ENCODE measurements at places on chromosomes 4 and X.

- no peak for DNase-seq
These were observed 3.7 kb upstream of the GUF1 start for GRCh38 chr4:44674471-44674870.

GRCh38 chr4:42281324-42282020, 115.8 kb upstream of the SHISA3 start:
- no peak for DNase-seq

GRCh38 chr4:109821185-109821584, 5.6 kb downstream of the GAR1 start:
- no peak for DNase-seq

GRCh38 chr4:176874721-176875445, 82.2 kb upstream of the VEGFC start:
- no peak for DNase-seq

DNA sequence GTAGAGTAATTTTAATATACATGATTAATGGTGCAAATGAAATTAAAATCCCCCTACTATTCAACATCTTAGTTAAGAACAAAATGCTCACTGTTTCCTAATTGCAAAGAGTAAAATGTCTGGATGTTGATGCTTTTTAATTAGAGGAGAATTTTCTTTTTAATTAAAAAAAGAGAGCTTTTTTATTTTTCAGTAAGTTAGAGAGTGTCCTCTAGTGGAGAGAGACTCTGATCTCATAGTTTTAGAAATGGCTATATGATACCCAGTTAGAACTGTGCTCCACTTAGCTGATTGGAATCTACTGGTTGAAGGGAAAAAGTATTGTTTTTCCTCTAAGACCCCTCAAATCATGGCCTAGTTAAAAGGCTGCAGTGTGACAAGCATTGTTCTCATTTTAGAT, 312.0 kb upstream of the MAGEB2 start:
- DNase-seq: no peak

- DNase-seq: no peak
These were observed 19.6 kb downstream of the ATP5ME start for GRCh38 chr4:654503-654845.

GRCh38 chr4:78332976-78333375, 218.6 kb upstream of the ANXA3 start:
- no peak for DNase-seq
